ENCODE measurements at places on chromosomes 2 and 18.

DNA sequence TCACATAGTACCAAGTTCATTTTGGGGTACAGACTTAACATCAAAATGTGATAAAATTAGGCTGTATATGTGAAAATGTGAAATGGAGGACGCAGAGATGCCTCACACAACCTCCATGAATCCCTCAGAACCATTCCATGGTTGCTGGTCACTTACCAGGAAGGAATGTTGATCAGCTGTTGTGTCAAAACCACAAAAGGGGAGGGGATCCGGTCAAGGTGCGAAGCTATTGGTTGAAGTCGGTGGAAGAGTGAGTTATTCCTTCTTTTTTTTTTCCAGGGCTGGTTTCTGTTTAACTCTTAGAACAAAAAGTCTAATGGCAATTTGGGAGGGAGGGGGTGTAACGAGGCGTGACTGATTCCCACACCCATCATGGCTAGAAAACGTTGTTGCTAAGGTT lies 32.3 kb upstream of the REG3A start:
- H3K27ac ChIP-seq = no peak overlapping the region
- no peak for DNase-seq
- H3K4me3 ChIP-seq = no peak overlapping the region

DNA sequence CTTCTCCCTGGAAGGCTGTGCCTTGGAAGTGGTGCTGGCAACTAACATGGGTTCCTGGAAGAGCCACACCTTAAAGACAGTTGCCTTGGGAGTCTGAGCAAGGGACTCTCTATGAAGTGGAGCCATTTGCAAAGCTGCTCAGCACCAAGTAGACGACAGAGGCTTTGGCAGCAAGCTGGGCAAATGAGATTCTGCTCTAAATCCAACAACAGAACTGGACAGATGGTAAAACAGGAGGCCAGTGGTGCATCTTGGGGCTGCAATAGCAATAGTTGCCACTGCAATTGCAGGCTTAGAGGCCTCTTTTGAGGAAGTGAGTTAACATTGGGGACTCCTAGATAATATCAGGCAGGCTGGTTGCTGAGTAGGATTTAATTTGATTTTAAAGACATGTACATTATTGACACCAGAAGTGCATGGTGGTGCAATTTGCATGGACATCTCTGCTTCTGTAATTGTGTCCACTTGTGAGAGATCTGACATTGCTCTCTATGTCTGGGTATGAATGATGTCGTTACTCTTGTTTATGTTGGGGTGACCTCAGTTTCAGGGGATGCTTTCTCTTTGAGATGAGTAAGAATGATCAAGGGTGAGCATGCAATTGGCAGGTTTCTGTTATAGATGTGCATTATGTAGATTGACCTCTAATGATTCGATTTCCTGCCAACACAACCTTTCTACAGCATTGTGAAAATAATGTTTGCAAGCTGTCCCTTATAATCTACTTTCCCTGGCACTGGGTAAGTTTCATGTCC lies 568.3 kb upstream of the MEX3C start:
- H3K36me3 ChIP-seq = no peaks in the 10 kb centered on the region
- H3K4me3 ChIP-seq = no peak overlapping the region
- no peak for DNase-seq
- H3K27me3 ChIP-seq = peaks cover 6% of the 10 kb centered on the region
- no peaks in the 10 kb centered on the region for H3K4me1 ChIP-seq

DNA sequence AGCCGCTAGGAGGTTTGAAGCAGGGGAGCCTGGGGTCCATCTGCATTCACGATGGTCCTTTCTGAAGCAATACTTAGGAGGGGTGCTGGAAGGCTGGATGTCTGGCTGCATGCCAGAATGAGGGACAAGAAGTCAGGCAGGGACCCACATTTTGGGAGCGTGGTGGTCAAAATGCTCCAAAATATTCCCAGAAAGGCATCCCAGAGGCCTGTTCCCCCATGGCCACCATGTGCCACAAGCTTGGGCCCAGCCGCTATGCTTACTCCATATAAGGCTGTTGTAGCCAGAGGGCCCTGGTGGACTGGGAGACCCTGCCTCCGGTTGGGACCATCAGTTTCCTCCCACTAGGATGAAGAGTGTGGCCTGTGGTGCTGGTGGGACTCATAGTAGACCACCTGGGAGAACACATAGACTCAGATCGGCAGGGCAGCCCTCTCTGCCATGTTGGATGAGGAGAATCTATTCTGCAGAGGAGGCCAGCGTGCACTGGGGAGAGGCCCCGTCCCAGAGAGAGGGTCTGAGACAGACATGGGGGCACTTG lies 3.6 kb upstream of the PROM2 start:
- no peak for DNase-seq
- no peak overlapping the region for H3K27ac ChIP-seq
- H3K27me3 ChIP-seq = no peaks in the 10 kb centered on the region
- H3K4me3 ChIP-seq = no peak overlapping the region
- H3K36me3 ChIP-seq = no peaks in the 10 kb centered on the region
- H3K4me1 ChIP-seq = no peaks in the 10 kb centered on the region

DNA sequence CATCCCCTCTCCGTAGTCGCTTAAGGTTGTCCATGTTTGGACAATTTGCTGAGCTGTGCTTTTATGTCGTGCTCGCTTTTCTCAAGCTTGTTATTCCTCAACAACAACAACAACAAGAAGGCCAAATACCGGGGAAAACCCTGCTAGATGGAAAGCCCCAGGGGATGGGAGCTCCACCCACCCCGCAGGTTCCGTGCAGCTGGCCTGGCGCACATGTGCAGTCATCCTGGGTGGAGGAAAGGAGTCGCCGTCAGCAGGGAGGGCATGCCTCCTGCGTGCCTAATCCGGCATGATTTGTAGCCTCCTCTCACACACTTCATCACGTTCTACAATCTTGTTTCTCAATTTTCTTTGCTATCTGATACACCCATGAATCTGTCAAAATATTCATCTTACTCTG lies 87.4 kb upstream of the SALL3 start:
- peaks cover 1% of the 10 kb centered on the region for H3K36me3 ChIP-seq
- no peak overlapping the region for H3K4me3 ChIP-seq
- H3K27me3 ChIP-seq = no peaks in the 10 kb centered on the region

GRCh38 chr2:23926290-23926749 lies 603 bp downstream of the ATAD2B start:
- DNase-seq = no peak
- peak overlapping the region; percentile 99 for H3K27ac ChIP-seq
- peak overlapping the region; percentile 96 for H3K4me3 ChIP-seq
- peaks cover 2% of the 10 kb centered on the region for H3K36me3 ChIP-seq
- H3K4me1 ChIP-seq = peaks cover 37% of the 10 kb centered on the region
- no peaks in the 10 kb centered on the region for H3K27me3 ChIP-seq
